ENCODE measurements at places on chromosomes 2 and 18. TPM values are rescaled to one million over a fixed set of nuclear protein-coding genes. Genes with fewer than 3 reads are reported as not detected.

PTPRN gene
- total RNA-seq, result 1.1 TPM

FRZB gene
- 0.06 TPM for total RNA-seq

LYPD6B gene
- total RNA-seq, result not detected

C1QL2 gene
- total RNA-seq, result 0.28 TPM

TMEFF2 gene
- total RNA-seq, result 0.33 TPM

DNAH6 gene
- 0.44 TPM for total RNA-seq

NEUROD1 gene
- total RNA-seq, result not detected

All from A549 treated with ZK216348 at 1 μM for 4 hours (cell line).